ENCODE measurements at places on chromosomes 2 and 18.

- DNase-seq, result no peak
Observed at GRCh38 chr2:60735496-60736250, 20.4 kb upstream of the PAPOLG start.

DNA sequence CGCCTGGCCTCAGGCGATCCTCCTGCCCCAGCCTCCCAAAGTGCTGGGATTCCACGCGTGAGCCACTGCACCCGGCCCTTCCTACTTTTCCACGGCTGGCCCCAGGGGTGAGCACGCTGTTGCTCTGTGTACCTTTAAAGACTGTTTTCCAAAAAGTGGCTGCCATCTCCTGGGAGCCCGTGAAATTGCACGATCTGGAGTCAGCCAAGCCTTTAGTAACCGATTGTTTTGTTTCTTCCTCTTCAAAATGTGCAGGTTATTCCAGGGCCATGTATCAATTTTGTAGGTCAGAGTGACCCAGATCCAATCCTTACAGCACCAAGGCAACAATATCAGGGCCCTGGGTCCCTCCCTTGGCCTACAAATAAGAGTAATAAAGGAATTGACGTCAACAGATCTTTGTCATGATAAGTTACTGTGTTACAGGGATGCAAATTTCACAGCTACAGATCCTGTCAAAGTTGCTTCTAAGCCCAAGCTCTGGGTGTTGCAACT, 135.6 kb upstream of the ZNF236 start:
- DNase-seq, result peak; percentile 48

DNA sequence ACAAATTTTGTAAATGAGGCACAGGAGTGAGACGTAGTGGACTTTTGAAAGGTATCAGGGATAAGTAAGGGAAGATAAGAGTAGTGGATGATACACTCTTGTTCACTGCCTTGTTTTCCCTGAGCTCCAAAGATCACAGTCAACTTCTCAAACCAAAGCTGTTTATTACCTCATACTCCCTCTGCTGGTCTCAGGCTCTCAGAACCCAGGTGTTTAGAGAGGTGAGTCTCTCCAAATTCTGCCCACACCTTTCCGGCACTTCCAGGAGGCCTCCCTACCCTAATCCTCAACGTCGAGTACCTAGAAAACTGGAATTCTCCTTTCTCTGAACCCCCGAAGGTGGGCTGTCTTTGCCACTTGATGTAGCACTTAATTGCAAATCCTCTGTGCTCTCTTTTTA, 621.1 kb downstream of the BCL11A start:
- no peak for DNase-seq

- DNase-seq, result no peak
Observed at GRCh38 chr2:10359246-10359645, 56.5 kb downstream of the HPCAL1 start.

GRCh38 chr2:4269885-4270284, 566.5 kb downstream of the DCDC2C start:
- no peak for DNase-seq

Measured in left colon (tissue), 2 donors.